ENCODE measurements at places on chromosomes 3 and 15.

GRCh38 chr3:171419457-171419856 lies 40.7 kb downstream of the TNIK start:
- DNase-seq = no peak

- no peak for DNase-seq
These were observed 988.4 kb downstream of the EPHA3 start for GRCh38 chr3:90095811-90096210.

DNA sequence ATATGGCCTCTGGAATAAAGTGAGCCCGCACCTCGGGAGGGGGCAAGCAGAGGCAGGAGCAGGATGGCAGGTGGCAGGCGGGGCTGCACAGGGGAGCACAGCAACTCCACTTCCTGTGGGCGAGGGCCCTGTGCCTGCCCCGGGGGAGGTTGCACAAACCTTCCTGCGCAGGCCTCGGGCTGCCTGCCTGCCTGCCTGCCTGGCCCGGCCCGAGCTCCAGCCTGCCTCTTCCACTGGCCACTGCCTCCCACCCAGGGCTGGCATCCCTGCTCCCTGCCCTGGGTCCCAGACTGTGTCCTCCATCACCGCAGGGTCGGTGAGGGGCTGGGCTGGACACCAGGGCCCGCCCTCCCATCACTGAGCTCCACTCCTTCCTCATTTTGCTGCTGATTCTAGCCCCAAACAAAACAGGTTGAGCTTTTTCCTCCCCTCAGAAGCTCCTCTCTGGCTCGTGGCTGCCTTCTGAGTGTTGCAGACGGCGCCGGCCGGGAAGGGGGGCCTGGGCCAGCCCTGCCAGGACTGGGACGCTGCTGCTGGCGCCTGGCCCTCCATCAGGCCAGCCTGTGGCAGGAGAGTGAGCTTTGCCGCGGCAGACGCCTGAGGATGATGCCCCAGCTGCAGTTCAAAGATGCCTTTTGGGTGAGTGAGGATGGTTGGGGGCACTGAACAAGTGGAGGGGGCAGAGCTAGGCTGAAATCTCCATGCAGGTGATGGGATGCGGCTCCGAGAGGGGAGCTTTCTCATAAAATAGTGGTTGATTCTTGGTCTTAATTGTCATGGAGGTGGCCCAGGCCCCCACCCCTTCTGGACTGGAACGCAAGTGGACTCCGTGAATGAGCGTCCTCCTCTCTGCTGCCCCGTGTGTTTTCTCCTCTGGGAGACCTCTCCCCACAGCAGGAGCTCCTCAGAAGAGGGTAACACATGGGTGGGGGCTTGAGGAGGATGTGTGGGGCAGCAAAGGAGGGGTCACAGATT lies at the start of gene PSTPIP1:
Gene PSTPIP1, plus strand, starts transcription at position 156 of the 975 bp plus-strand sequence. Its CDS starts 448 bp downstream, at position 604.
- DNase-seq = peak; percentile 23

DNA sequence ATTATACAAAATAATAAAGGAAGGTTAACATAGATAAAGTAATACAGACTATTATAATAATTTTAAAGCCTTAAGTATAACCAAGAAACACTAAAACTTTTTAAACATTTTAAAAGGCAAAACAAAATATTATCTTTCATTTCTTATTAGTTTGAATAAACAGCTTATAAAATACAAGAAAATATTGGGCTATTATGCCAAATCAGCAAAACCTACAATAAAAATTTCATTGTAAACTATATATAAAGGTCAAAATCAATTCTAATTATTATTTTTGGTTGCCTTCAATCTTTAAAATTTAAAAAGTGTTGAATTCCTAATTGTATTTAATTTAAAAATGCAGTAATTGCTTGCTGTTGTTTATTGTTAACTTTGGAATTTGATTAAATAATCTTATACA lies 430.0 kb downstream of the ROBO1 start:
- no peak for DNase-seq

GRCh38 chr15:41396111-41396510 lies 6.2 kb downstream of the NDUFAF1 start:
- DNase-seq = no peak

DNA sequence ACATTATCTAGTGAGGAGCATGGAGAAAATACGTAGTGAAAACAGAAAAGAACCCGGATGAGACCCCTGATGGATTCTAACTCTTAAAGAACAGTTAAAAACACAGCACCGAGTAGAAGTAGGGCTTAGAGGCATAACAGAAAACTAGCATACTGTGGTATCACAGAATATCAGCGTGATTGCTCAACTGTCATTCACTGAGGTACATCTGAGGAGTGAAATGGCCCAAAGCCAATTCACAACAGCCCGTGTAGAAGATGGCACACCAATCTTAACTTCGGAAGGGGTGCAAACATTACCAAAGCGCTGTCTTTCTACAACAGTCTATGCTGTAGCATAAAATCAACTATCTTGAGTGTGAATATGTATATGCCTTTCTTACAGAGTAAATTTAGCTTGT lies 1.8 kb downstream of the CLASP2 start:
- no peak for DNase-seq

DNA sequence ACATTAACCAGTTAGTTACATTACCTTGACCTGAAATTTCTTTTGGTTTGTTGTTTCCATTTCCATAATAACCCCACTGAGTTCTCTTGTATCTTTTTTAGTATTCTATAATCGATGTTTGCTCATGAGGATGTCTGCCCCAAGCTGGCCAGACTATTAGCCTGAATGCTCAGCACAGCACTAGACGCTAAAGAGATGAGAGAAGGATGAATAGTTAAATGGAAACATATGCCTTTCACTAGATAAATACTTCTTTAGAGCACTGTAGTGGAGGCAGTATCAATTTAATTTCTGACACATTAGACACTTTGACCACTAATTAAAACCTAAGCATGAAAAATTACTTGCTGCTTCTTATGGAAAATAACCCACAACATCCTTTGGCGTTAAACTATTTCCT lies 654.9 kb upstream of the KCNMB2 start:
- DNase-seq = no peak

DNA sequence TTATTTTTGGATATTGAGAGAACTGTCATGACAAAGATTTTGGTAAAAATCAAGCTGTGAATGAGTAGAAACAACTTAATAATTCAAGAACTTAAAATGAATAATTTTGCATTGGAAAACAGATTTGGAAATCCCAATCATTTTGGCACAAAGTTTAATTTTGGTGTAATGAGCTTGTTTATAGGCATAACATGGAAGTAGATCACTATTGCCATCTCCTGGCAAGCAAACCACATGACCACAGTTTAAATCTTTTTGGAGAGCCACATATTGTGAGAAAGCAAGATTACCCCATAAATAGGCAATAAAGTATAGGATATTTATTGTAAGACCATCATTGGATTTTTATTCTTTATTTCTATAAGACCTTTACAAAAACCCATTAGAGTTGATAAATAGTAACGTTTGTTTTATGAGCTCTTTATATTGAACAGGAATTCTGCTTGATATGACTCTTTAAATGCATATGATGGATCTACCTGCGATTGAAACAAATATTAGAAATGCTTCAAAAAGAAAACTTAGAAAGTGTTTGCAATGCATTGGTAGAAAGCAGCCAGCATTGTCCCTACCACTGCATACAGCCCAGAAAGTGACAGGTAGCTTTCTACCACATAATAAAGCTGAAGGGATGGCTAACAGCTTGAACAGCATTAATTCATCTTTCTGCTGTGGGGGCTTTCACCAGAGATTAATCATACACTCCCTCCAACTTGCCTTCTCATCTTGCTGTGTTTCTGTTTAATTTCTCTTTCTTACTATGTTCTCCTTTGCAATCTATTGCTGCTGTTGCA lies 766.8 kb downstream of the TBL1XR1 start:
- no peak for DNase-seq

DNA sequence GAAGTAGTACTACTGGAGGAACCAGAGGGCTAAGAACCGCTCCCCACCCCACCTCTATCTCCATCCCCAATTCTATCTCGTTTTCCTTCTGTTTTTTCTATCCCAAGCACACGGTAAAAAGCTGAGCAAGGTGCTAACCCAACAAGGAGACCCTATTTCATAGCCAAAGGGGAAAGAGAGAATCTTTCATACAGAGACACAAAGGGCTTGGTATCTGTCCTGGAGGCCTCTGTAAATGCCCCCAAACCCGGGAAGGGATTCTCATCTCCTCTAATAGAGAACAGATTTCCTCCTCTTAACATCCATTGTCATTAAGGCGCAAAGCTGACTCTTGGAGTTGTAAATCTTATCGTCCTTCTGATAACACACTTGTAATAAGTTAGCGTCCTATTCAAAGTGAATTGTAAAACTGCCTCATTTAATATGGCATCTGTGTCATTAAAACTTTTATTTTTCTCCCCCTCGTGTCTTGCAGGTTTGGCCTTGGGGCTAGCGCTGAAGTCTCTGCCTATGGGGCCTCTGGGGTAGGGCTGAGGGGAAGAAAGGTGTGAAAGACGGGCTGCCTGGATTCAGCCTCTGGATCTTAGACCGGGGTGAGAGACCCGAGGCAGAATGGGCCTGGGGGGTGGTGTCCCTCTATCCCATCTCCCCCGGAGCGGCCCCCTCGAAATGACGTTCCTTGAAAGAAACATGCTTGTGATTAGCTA lies 12.1 kb downstream of the NR2F2 start:
- no peak for DNase-seq

DNA sequence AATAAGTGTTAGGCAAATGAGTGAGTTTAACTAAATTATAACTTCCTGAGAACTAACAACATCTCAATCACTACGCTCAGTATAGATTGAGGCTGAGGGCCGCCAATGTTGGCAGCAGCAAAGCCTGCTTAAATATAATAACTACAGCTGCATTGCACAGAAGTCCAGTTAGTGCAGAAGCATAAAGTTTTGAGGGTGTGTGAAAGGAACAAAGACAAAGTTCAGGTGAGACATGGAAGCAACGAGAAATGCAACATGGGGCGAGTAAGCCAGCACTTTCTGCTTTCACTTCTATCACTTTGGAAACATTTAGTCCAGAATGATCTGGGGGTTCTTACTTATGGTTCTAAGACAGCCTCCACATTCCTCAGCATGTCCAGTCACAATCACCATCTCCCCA lies 1052.3 kb upstream of the CFAP20DC start:
- DNase-seq = no peak

- no peak for DNase-seq
These were observed 14.6 kb upstream of the ZBED2 start for GRCh38 chr3:111609700-111610099.

GRCh38 chr3:187544326-187544725 lies 125.9 kb downstream of the SST start:
- DNase-seq = no peak

- no peak for DNase-seq
These were observed 55.5 kb downstream of the BSN start for GRCh38 chr3:49609815-49610214.

DNA sequence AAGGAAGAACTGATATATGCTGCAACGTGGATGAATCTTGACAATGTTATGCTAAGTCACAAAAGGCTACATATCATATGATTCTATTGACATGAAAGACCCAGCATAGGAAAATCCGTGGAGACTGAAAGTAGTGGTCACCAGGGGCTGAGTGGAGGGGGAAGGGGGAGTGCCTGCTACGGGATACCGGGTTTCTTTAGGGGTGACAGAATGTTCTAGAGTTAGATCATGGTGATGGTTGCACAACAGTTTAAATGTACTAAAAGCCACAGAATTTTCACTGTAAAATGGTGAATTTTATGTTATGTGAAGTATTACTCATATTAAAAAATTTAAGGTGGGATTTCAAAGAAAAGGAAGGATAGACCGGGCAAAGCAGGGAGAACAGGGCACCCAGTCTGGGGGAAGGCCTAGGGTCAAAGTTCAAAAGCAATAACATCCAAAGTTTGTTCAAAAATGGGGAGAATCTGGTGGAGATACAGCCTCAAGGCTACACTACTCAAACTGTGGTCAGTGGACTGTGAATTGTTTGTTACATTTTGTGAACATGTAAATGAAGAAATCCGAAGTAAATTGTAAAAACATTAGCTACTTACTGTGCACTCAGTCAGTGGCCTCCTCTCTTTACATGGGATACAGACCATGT lies 74.2 kb upstream of the FNDC3B start:
- DNase-seq = no peak

DNA sequence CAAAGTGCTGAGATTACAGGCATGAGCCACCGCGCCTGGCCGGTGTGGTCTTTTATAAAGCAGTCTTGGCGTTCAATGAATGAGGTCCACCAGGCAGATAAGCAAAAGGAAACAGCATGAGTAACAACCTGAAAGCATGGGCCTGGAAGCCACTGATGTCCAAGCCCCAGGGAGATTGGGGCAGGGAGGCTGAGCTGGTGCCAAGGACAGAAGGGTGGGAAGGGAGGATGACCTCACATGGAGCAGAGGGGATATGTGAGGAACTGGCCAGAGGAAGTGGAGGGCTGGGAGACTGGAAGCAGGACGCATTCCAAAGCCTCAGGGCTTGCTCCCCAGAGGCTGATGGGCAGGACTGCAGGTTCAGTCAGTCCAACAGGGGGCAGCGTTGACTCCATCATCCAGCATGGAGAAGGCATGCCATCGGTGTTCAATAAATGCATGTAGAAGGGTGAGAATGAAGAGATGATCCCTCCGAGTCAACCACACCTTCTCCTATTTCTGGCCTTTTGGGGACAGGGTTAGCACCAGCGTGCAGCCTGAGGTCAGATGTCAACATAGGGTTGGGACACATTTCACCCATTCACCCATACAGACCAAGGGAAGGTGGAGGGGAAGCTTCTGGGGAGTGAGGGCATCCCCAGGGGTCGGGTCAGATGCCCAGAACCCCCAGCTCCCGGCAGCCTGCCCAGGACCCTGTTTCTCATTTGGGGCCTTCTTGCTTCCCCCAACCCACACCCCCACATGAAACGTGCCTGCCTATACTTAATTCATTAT lies 14.8 kb downstream of the MYL3 start:
- no peak for DNase-seq

- DNase-seq = no peak
These were observed 450.0 kb upstream of the KCNMB2 start for GRCh38 chr3:178086144-178086825.

DNA sequence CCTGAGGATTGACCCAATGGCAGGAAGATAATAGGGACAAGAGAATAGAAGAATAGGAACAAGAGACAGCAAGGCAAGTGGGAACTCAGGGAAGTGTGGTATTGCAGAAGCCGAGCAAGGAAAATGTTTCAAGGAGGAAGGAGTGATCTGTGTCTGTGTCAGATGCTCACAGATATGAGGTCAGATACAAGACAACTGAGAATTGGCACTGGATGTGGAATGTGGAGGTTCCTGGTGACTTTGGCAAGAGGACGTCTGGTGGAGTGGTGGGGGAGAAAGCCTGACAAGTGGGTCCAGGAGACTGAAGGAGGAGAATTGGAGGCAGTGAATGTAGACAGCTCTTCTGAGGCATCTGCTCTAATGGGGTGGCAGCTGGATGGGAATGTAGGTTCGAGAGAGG lies 24.1 kb downstream of the GYG1 start:
- DNase-seq = no peak

GRCh38 chr3:142418926-142419592 lies 28.8 kb downstream of the XRN1 start:
- no peak for DNase-seq
